NCI-H1694 (cell line): ENCODE measurements at places on chromosomes 6 and 20.

DNA sequence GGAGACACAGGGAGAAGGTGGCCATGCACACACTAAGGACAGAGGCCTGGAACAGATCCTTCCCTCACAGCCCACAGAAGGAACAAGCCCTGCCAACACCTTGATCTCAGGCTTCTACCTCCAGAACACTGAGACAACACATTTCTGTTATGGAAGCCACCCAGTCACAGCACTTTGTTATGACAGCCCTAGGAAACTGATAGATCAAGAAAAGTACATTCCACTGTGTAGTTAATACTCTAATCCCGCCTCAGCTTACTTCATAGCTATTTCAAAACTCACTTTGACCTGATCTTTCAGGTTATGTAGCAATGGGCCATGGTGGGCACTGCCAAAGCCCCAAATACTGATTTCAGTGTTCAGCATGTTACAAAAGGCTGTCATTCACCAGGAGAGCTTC is 66.8 kb downstream of the CD24 start:
- DNase-seq, result no peak

DNA sequence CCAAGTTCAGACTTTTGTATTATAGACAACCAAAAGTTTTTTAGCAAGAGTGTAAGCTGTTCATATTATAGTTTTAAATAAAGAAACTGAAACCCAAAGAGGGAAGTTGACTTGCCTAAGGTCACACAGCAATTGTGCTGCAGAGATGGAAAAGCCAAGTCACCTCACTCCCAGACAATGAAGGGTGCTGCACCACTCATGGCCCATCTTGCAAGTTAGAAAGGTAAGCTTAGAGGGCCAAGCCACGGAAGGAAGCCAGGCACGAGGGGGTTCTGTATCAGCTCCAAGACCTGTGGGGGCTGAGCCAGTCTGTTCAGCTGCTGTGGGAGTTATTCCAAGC is 860 bp downstream of the DEFB124 start:
- DNase-seq, result no peak

DNA sequence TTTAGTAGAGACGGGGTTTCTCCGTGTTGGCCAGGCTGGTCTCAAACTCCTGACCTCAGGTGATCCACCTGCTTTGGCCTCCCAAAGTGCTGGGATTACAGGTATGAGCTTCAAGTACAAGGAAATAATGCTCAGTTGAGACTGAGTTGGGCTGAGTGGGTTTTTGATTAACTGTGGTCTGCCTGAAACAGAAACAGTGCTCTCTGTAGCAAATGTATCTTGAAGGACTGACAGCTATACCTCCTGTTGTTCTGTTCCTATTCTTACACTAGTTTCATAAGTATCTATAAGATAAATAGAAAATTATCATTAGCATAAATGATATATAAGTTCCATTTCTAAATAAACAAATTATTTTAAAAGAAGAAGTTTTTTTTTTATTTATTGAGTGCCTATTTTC is 142.8 kb upstream of the PTPRK start:
- no peak for DNase-seq

DNA sequence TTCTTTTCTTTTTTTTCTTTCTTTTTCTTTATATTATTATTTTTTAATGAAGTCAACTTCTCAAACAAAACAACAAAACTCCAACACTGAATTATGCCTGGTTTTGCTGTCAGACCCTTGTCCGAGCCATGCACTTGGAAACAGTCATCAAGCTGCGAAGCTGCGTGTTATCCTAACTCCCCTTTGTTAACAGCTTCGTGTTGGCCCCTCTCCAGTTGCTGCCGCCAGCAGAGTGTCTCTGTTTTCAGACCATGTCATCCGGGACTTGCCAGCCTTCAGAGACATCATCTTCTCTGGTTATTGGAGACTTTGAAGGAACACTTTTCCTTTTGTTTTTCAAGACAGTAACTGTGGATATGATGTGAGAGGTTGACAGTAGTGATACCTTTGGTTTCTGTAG is 83.1 kb downstream of the TRMT11 start:
- no peak for DNase-seq

- DNase-seq, result no peak
These were observed 28.8 kb downstream of the DCDC2 start for GRCh38 chr6:24329022-24329421.

- no peak for DNase-seq
These were observed 42.3 kb downstream of the MYLK4 start for GRCh38 chr6:2708456-2708855.

DNA sequence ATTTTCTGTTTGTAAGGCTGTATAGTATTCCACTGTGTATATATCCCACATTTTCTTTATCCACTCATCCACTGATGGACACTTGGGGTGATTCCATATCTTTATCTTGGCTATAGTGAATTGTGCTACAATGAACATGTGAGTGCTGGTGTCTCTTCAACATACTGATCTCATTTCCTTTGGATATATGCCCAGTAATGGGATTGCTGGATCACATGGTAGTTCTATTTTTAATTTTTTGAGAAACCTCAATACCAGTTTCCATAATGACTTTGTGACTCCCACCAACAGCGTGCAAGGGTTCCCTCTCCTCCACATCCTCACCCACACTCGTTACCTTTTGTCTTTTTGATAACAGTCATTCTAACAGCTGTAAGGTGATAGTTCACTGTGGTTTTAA is 166.0 kb downstream of the ARHGAP18 start:
- DNase-seq, result no peak

GRCh38 chr20:52933867-52934266 is 38.3 kb upstream of the TSHZ2 start:
- no peak for DNase-seq

- DNase-seq, result peak; percentile 5
These were observed 171.4 kb upstream of the SYNDIG1 start for GRCh38 chr20:24297993-24298392.

DNA sequence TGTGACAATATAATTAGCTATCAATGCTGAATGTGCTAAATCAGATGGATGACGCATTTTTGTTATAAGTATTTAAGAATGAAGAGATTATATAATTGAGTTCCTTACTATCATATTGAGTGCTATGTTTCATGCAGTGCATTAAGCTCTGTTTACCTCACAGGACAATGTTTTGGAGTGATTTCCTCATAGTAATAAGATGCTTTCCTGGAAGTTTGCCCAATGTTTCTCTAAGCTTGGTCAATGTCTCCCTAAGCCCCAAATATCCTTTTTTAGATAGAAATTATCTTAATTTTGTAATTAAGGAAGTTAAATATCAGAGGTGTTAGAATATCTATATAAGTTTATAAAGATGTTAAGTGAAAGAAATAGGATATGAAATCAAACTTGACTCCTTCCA is 489.6 kb downstream of the MMUT start:
- no peak for DNase-seq

- no peak for DNase-seq
These were observed 28.9 kb upstream of the CCR6 start for GRCh38 chr6:167093922-167094432.

GRCh38 chr6:30029588-30029987 is 31.5 kb upstream of the POLR1H start:
- DNase-seq, result no peak

GRCh38 chr20:23105193-23105592 is 19.1 kb upstream of the CD93 start:
- no peak for DNase-seq

DNA sequence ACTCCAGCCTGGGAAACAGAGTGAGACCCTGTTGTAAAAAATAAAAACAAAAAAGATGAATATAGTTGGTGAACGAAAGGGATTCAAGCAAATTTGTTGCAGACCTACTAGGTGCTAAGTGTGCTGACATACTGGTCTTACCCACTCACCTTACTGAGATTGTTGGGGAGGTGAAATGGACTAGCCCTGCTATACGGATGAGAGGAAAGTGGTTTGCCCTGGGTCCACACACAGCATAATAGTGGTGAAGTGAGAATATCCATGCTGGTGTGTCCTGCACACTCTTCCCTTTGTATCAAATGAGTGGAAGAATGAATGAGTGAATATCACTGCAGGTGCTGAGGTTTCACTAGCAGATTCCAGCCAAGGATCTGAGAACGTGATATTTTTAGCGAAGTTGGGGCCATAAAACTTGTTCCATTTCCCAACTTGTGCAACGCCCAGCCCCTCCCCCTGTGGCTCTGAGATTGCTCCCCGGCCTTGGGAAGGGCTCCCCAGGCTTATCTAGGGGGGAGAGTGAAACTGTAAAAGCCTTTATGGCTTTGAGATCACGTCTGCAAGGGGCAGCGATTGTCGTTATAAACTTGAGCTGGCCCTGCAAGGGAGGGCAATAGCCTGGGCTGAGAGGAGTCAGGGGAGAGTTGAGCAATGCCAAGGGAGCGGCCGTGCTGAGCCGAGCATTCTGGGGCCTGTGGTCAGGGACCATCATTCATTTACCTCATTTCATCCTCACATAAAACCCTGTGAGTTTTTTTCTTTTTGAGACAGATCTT is 33.2 kb upstream of the TTPAL start:
- DNase-seq, result no peak

DNA sequence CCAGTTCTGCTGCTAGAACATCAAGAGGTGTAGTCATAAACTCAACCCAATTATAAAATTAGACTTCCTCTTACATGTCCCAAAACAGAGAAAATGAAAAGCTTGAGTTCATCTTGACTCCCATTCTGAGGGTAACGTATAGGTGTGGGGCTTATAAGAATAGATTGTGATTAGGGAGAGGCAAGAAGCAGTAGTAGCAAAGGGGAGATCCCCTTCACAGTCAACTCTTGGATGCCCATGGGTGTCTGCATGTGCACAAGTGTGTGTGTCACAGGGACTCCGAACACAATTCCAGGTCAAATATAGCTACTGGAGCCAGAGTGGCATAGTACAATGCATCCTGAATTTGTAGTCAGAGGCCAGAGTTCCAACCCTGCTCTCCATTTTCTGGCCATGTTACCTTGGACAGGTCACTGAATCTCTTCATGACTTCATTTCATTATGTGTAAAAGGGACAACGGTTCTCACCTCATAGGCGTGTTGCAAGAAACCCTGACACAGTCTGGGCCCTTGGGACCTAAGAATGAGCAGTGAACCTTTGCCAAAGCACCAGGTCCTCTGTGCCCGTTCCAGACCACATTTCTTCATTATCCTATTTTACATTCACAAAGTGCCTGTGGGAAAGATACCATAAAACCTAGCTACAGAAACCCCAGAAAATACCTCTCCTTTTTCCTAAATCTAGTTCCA is 11.8 kb downstream of the GSTA4 start:
- DNase-seq, result no peak
